ENCODE measurements at places on chromosomes 16 and 17.

DNA sequence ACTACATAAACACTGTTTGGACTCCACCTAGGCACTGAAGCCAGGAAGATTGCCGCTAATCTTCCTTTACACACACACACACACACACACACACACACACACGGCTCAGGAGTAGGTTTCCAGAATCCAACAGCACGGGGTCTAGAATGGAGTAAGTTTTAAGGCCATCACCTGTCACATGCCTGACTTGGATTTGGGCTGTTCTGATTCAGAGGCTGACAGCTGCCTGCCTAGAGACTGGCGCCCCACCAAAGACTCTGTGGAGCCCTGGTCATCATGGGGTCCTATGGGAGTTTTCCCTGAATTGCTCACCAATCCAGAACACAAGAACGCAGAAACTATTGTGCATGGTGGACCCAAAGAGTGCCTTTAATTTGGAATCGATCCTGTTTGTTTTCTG is 10.9 kb downstream of the CDRT4 start:
- no peak for DNase-seq

- no peak for DNase-seq
Observed at GRCh38 chr17:78883533-78884131, 19.4 kb downstream of the CEP295NL start.

DNA sequence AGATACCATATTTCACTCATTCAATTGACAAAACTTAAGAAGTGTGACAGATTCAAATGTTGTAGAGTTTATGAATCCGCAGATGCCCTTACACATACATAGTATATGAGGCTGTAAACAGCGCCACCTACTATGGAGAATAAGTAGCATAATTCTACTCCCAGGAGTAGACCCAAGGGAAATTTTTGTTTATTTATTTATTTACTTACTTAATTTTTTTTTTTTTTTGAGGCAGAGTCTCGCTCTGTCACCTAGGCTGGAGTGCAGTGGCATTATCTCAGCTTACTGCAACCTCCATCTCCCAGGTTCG is 35.5 kb downstream of the GAN start:
- no peak for DNase-seq

GRCh38 chr17:71987634-71988033 is 133.2 kb upstream of the SOX9 start:
- DNase-seq, result no peak

DNA sequence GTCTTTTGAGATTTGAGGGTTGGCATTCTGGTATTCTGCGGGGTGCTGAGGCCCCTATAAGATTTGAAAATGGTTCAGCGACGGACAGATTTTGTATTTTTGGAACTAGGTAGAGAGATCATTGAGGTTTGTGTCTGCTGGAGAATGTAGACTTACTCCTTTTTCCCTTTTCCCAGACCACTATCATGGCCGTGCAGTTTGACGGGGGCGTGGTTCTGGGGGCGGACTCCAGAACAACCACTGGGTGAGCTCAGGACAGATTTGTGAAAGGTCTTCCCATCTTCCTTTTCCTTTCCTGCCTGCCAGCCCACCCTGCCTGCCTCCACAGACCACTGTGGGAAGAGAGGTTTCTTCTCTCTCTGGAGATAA is 572 bp downstream of the PSMB6 start:
- no peak for DNase-seq

GRCh38 chr17:70901870-70902269 is 732.5 kb downstream of the KCNJ2 start:
- no peak for DNase-seq

GRCh38 chr17:44384281-44384822 is 5.1 kb downstream of the ITGA2B start:
- no peak for DNase-seq

GRCh38 chr16:66088681-66089080 is 277.8 kb upstream of the CDH5 start:
- no peak for DNase-seq

GRCh38 chr17:73566905-73567782 is 77.1 kb downstream of the SDK2 start:
- DNase-seq, result no peak

- no peak for DNase-seq
Observed at GRCh38 chr16:49513040-49513439, 139.4 kb downstream of the C16orf78 start.

DNA sequence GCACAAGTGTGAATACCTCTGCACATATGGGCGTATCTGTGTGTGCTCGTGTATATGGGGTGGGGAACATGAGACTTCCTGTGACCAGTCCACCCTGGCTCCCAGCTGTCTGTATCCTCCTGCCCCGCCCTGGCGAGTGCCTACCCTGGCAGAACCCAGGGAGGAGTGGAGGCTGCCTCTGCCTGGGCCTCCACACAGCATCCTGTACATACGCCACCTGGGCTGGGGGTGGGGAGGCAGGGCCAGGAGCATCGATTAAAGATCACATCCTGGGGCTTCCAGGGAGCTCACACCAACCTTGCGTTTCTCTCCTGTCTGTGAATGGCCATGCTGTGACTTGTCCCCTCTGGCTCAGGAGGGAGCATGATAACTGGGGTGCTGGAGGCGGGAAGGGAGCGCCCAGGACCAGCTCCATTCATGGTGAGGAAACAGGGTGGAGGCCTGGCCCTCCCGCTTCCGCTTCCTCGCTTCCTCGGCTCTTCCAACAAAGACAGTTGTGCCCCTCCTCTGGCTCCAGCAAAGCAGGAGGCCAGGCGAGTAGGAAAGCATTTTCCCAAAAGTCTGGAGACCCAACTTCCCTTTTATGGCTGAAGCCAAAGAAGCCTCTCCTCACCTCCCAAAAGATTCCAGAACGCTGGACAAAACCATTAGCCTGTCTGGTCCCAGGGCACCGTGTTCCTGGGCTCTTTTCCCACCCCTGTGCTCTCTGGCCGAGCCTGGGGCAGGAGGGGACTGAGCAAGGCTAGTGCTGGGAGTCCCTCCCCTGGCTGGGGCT is 22.9 kb downstream of the ADAM11 start:
- DNase-seq, result no peak

- DNase-seq, result no peak
Observed at GRCh38 chr17:34841467-34841866, 119.8 kb downstream of the CCT6B start.

GRCh38 chr17:22300731-22301352 is 608.5 kb downstream of the KCNJ18 start:
- DNase-seq, result no peak

DNA sequence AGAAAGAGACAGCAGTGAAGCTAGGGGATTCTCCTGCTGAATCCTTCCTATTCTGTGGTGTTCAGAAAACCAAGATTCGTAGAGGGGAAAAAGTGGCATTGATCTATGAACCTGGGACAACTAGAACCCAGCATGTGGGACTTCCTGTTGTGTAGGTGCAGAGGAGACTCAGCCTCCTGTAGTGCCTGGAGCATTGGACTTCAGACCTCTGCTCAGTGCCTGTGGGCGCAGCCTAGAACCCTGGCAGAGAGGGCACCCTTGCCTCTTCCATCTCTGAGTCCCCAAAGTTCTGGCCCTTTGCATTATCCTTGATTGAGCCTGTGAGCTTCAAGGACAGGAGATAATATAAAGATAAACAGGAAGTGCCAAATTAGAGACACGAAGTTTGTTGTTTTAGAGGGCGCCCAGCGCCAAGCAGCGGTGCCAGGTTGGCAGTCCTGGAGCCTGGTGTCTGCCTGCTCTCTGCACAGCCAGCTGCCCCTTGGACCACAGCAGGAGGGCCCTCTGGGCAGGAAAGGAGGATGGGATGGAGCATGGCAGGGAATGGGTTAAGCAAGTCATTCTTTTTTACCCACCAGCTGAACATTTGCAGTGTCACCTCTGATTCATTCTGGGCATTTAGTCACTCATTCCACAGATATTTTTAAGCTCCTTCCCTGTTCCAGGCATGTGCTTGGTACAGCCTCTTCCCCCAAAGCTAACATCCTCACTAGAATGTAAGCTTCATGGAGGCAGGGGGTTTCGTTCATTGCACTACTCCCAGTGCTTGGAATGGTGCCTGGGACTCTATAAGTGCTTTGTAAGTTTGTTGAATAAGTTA is 11.9 kb upstream of the SP6 start:
- no peak for DNase-seq

DNA sequence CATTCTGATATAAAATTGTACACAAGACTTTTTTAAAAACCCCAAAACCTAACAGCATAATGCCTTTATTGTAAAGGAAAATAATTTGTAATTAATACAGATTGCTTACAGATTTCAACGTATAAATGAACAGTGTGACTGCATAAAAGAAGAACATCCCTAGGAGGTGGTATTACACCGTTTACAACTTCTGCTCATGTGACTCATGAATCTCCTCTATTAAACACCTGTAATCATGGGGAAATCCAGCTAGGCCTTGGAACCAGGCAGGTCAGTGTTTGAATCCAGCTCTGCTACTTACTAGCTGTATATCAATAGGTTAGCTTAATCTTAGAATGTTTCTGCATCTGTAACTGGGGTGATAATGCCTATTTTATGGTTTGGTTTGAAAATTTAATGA is 15.2 kb downstream of the RABEP1 start:
- no peak for DNase-seq

DNA sequence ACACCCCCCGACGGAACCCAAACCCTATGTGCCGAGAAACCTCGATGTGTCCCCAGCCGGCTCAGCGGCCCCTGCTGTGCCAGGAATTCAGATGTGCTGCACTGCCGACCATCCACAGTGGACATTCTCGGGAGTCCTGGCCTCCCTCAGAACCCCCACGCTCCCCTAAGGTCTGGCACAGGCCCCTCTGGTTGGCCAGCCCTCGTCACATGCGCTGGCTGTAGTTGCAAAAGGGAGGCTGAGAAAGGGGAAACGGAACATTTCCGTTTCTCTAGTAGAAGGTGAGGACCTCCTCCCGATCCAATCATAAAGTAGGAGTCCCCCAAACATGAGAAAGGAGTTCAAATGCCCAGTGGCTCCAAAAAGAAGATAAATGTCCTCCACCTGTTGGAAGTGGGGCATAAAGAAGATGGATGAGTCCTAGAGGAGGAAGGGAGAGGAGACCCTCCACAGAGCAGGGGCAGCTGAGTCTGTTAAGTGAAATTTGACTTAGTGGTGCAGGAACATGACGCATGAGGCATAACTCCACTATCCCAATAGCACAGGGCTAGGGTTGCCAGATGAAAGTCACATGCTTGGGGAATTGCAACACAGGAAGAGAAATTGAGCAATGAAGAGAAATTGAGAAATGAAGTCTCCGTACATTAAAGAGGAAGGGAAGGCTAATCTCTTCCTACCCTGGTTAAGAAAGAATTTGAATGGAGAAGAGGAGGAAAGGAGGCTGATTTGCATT is 49.3 kb upstream of the WSB1 start:
- DNase-seq, result no peak

GRCh38 chr16:68289621-68290329 is 21.0 kb downstream of the SLC7A6OS start:
- DNase-seq, result no peak

DNA sequence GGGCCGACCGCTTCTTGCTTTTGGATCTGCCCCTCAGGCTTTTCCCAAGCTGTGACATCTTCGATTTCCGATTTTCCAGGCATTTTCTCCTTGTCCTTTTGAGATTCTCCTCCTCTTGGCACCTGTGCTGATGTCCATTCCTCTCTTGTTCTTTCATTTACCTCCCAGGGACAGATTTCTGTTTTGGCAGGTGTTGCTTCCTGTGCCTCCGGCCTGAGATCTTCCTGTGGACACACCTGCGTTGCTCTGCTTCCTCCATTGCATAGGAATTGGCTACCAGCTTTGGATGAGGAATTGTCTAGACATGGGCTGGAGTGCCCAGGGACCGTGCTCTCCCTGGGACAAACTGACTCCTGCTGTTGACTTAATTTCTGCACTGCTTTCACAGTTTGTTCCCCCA is 15.1 kb downstream of the GPR179 start:
- no peak for DNase-seq

DNA sequence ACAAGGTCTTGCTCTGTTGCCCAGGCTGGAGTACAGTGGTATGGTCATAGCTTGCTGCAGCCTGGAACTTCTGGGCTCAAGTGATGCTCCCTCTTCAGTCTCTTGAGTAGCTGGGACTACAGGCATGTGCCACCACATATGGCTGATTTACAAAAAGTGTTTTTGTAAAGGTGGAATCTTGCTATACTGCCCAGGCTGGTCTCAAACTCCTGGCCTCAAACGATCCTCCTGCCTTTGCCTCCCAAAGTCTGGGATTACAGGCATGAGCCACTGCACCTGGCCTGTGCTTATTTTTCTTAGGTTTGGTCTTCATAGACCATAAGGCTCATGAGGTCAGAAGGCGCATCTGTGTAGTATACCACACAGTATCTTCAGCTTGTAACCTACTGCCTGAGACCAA is 5.3 kb downstream of the CLEC19A start:
- DNase-seq, result no peak

DNA sequence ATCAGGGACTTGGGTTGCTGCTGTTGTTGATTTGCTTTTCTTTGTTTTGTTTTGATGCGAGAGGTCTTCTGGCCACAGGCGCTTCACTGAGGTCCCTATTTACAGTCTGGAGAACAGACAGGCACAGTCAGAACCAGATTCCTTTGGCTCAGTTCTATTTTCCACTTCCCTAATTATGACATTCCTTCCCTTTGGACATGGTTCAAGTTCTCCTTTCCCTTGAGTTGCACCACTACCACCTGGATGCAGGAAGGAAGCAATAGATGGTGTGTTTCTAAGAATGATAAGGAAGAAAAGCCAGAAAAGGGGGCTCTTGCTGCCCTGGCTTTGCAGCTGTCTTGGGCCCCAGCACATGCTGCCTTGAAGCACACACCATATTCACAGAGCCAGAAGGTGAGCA is 160.6 kb downstream of the MAF start:
- no peak for DNase-seq

All from stimulated activated CD4-positive, alpha-beta T cell treated with anti-CD3 and anti-CD28 coated beads, Interleukin-1b, Interleukin-23, amount 100 ng/mL, for 4 hours (primary cell).